Dermis lymphatic vessel endothelial cell (primary cell): ENCODE measurements at places on chromosomes 1 and 21. TPM values are rescaled to one million over a fixed set of nuclear protein-coding genes. Genes with fewer than 3 reads are reported as not detected.

PRPF38B gene
- 13.4 and 13.7 TPM in 2 replicates for total RNA-seq

ZNF695 gene
- total RNA-seq: 1.1 and 1.5 TPM in 2 replicates

IL20 gene
- not detected in 2 replicates for total RNA-seq

UBASH3A gene
- total RNA-seq: not detected in 2 replicates
